ENCODE measurements at places on chromosomes 7 and 10.

DNA sequence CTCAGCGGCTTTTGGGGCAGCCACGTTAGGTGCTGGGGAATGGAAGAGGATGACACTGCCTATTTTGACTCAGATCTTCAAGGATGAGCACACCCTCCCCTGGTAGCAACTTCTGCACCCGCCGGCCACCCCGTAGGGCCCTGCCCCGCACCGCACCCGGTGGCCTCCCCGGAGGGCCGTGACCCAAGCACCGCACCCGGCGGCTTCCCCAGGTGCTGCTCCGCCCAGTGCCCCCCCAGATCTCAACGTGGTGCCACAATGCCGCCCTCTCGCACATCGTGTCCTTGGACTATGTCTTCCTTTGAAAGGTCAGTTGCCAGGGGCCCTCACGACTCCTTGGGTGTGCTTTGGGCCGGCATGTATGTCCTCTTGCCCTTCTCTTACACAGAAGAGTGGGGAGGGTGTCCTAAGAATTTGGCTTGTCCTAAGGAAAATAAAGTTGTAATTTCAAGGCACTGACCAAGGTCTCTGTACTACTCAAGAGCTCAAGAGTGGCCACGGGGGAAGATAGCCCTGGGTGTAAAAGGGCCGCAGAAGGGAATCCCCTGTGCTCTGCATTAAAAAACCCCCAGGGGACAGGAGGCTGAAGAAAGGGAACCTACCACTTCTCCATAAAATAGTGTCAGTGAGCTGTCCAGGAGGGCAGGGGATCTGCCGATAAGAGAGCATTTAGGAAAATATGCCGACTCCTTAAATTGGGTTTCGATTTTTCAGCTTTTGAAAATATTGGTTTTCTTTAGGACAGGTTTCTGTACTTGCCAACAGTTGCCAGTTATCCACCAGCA is 1.6 kb upstream of the LANCL2 start:
- no peak for DNase-seq

DNA sequence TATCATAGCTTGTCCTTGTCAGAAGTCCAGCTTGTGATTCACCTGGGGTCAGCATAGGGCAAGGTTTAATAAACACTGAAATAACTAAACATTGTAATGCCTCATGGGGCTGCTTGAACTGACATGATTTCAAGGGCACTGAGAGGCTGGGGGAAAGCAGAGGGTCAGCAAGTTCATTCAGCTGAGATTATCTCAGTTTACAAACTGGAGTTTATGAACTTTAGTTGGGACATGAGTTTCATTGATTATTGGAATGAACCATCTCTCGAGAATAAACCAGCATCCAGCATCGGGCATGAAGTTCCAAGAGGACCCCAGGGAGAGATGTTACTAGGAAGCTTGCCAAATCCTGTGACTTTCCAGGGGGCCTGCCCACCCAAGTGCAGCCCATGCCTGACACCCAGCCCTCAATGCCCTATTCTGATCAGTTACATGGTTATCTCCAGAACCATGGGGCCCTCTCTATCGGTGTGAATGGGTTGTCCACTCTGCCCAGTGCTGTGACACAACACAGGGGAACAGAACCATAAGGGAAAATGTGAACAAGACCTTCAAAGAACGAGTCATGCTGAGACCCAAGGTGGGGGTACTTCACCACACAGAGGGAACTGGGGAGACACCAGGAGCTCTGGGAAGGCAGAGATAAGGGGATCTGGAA is 7.9 kb upstream of the CYP3A7 start:
- DNase-seq = no peak

GRCh38 chr10:127949831-127950230 is 42.9 kb downstream of the PTPRE start:
- no peak for DNase-seq

GRCh38 chr7:113368256-113368655 is 249.9 kb upstream of the SMIM30 start:
- no peak for DNase-seq

- no peak for DNase-seq
Observed at GRCh38 chr7:41921453-41921981, 218.6 kb upstream of the INHBA start.

- DNase-seq = no peak
Observed at GRCh38 chr7:12410523-12410922, 6.9 kb upstream of the VWDE start.

DNA sequence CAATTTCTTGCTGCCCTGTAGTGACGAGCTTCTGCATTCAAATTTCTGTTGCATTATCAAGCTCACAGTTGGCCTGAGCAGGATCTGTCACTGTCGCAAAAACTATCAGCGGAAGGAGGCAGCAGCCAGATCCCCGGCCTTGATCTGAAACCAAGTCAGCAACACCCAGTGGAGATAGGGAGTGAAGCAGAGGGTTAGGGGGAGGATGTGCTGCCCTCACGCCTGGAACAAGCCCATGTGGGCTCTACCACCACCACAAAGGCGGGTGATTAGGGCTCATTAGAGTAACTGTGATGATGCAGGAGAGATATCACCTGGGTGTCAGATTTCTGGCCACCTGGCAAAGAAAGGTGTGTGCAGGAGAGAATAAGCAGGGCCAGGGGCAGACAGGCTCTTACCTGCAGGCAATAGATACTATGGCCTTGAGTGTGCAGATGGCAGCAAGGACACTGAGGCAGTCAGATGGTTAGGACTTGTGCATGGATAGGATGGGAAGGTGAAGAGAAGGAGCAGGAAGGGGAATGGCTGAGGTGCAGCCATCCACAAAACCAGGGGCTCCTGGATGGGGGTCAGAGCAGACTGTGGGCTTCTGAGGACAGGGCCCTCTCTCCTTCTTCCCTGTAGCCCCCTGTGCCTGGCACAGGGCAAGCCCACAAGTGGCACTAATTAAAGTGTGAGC is 417.3 kb downstream of the RPS24 start:
- no peak for DNase-seq

- DNase-seq = no peak
Observed at GRCh38 chr7:106345421-106346166, 60.8 kb upstream of the NAMPT start.

GRCh38 chr10:98100476-98100875 is 34.0 kb upstream of the R3HCC1L start:
- no peak for DNase-seq
